Activated CD4-positive, alpha-beta T cell treated with anti-CD3 and anti-CD28 coated beads, Interleukin-2, amount 50 U/mL, for 24 hours (primary cell): ENCODE measurements at places on chromosomes 11 and 22.

DNA sequence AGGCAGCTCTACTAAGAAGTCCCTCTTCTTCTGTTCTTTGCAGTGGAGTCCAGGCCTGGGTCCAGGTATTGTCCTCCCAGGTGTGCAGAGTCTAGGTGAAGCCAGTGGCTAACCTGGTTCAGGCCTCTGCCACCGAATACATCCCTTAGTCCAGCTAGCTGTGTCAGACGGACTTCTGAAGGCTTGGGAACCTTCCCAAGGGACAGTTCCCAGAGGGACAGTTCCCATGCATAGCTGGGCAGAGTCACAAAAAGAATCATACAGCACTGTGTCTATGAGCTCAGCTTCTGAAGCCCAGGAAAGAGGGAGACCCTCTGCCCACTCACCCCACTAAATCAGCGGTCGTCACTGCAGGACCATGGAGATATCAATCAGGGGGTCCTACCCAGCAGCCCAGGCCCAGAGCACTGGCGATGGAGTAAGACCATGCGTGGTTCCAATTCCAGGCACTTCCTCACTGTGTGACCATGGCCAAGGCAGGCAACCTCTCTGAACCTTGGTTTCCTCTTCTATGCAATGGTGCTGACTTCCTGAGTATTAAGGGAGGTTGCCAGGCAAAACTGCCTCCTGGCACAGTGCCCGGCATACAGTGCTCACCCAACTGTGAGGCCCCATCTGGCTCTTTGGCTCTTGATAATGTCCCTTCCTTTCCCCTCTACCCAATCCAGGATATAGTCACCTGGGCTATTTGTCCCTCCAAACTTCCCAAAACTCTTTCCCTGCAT lies 3.4 kb downstream of the MS4A10 start:
- no peak for DNase-seq

GRCh38 chr22:25623310-25623734 lies 58.8 kb downstream of the GRK3 start:
- DNase-seq = no peak

GRCh38 chr11:66542362-66542761 lies 3.5 kb downstream of the ZDHHC24 start:
- DNase-seq = no peak

DNA sequence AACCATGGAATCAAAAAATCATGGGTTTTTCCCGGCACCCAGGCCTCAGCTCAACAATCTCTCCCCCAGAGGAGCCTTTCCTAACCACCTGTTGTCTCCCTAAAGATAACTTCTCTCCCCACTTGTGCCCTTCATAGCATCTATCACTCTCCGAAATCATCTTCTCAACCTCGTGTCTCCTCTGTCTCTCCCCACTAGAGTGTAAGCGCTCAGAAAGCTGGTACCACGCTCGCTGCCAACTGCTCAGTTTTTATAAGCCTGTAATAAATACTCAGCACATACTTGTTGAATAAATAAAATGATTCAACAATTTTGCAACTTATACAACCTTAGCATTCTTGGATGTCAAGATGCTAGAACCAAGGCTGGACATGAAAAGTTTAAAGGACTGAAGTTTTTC lies 185.2 kb downstream of the BCR start:
- DNase-seq = no peak

- no peak for DNase-seq
Measured at GRCh38 chr11:93143186-93143585, 54.6 kb downstream of the SLC36A4 start.

DNA sequence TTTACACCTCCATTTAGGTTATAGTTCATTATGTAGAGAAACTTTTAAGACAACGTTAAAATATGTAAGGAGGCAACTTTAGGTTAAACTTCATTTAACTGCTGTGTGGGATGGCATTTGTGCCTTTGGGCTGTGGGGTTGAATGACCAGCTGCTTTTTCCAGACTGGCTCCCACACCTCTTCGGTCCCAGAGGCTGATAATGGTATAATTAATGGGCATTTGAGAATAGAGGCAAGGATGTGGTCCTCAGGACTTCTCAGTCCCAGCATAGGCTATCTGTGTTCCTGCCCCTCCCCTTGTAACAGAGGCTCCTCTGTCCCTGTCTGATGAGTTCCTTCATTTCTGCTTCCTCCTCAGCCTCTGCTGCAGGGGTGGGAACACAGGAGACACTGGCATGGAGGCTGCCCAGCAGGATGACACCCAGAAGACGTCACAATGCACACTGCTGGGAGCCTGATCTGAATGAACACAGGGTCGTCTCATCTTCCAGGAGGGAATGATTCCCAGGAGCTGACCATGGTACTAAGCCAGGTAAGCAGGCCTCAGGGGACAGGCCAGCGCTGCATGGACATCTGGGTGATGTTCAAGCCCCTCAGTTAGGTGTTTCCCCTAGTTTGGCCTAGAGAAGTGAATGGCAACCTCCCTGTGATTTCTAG lies 17.1 kb upstream of the GNAZ start:
- DNase-seq = no peak
